SK-N-DZ (cell line): ENCODE measurements at places on chromosomes 11 and 22.
A peak's percentile ranks its signal among the peaks of the same experiment; 100 is the strongest.

DNA sequence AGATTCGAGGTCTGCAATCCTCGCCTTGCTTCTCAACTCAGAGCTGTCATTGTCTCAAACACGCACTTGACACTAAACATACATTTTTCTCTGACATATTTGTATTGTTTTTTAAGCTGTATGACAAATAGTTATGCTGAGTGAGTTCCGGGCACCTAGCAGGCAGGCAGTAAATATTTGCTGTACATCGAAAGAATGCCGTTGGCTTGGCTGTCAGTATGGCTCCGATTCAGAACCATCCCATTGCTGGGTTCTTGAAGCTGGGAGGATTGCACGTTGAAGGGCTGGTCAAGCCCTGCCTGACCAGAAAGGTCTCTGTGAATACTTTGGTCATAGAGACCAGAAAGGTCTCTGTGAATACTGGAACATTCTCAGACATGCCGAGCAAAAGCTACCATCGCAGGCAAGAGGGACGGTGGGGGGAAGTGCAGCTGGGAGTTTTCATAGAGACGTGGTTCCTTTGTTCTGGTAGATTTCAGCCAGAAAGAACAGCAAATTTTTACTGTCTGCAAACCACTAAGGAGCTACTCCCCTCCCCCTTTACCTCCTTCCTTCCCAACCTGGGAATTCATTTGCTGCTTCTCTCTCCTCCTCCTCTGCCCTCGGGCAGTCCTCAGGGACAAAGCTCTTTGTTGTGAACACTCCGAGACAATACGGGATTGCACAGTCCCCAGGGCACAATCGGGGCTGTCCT, 202.2 kb upstream of the SORL1-AS1 start:
- DNase-seq, result no peak

- DNase-seq, result no peak
Measured at GRCh38 chr22:36954251-36955014, 41.0 kb downstream of the CSF2RB start.

- peak; percentile 61 for DNase-seq
Measured at GRCh38 chr22:40345815-40346184, 500 bp upstream of the ADSL start.

DNA sequence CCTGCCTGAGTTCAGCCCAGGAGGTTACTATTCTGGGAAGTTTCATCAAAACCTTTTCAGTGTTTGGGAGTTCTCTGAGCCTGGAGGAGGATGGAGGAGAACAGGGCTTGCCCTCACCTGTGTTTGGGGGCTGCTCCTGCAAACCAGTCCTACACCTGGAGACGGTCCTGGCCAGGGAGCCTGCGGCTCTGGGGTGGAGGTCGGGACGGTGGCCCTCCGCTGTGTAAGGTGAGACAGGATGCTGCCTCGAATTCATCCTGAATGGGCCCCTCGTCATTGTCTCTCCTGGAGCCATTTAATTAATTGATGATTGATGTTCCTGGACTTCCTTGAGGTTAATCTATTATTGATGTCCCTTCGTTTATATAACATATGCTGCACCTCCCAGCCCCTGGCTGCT, 6.3 kb downstream of the DAGLA start:
- no peak for DNase-seq

- no peak for DNase-seq
Measured at GRCh38 chr11:299951-300735, 817 bp upstream of the IFITM5 start.

DNA sequence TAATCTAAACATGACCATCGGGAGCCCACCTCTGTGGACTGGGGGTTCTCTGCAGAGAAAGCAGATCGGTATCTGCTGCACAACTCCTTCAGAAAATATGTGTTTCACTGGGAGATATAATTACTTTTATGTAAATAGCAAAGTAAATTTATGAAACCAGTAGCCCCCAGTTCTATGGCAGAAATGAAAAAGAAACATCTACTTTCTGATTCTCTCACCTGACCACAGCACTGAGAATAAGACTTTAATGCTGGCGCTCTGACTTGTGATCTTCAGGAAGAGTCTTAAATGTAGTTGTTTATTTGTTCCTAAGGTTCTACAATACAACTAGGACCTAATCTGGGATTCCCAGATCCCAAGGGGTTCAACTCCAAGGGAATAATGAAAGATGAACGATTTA, 518.0 kb downstream of the DLG2 start:
- no peak for DNase-seq

DNA sequence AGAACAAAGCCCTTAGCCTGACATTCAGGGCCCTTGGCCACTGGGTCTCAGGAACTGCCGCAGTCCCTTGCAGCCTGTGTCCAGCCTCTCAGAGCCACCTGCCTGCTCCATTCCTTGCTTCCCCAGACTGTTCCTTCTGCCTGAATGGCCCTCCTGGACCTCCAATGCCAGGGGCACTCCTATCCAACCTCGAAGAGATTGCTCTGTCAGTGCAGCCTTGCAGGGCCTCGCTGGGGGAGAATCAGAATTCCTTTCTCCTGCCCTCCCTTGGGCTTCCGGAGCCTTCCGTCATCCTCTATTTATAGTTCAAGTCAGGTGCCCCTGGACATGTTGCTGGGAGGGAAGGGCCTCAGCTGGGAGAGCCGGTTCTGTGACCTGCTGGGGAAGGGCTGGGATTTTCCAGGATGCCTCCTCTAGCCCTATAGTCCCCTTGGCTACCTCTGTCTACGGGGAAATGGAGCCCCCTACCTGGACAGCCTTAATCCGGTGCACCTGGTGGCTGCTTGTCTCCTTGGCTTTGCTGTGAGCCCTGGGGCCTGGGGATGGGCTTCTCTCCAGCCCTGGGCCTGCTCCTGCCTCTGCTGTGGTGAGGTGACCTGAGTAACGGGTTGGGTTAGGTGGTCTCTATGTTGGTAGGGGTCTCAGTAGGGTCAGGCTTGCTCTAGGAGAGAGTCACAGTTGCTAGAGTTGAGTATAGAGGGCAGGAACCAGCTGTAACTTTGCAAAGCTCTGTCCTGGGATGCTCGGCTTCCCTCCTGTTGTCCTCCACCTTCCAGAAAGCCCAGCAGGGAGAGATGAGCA, 45.9 kb upstream of the SYT7 start:
- DNase-seq, result no peak

DNA sequence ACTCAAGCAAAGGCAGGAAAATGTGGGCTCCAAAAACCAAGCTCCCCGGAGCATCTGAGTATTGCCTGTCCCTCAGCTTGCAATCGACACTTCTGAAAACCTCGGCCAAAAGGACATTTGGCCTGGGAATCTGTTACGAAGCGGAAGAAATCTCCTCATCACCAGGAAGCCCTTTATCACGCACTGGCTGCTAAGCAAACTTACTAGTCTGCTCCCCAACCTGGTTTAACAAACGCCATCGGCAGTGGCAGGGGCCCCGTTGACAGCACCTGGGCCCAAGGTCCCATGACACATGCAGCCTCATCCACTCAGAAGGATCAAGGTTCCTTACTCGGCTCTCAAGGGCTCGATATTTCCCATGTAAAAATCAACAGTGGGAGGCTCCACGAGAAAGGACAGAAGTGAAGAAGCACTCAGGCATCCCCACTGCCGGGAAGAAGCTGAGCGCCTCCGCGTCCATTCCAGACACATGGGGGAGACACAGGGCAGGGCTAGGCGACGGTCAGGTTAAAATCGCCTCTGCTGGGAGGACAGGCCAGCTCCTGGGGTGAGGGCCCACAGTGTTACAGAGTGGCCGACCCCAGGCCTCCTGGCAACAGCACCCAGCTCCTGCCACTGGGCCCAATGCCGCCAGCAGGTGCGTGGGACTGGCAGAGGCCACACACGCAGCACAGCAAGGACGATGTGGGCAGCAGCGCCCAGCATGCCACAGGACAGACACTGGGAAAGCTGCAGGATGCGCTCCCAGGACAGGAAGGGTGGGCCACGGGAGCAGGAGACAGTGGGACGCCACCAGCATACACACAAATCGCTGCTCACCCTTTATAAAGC, 27.1 kb downstream of the BRD1 start:
- DNase-seq, result no peak
